RKO (cell line): ENCODE measurements at places on chromosomes 7 and 10.

DNA sequence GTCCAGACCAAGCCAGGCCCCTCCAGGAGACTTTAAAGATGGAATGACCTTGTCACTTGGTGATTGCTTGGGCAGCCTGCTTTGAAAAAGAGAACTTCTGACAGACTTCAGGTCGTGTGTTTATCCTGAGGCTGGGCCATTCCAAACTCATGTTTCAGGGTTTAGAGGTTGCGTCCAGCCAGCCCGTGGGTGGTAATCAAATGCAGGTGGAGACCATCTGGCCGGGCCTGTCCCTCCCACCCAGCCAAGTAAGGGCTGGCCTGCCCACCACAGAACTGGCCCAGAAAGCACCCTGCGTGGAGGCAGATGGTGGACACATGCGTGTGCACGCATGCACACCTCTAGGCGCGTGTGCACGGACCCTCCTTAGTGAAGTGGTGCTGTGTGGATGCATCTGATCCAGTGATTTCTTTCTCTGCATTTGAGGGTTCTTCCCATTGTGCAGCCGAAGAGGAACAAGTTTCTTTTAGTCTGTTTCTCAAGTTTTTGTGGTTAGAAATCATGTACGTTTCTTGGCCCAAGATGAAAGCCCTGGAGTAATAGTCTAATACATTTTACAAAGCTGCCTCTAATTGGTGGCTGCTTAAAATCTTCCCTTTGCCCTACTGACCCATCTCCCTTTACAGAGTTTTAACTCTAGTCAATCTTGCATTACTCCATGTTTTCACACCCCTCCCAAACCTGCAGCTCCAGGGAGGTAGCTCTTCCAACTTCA, 43.0 kb downstream of the SUFU start:
- no peak for DNase-seq

- no peak for DNase-seq
Measured at GRCh38 chr10:106917452-106918055, 247.0 kb downstream of the SORCS1 start.

DNA sequence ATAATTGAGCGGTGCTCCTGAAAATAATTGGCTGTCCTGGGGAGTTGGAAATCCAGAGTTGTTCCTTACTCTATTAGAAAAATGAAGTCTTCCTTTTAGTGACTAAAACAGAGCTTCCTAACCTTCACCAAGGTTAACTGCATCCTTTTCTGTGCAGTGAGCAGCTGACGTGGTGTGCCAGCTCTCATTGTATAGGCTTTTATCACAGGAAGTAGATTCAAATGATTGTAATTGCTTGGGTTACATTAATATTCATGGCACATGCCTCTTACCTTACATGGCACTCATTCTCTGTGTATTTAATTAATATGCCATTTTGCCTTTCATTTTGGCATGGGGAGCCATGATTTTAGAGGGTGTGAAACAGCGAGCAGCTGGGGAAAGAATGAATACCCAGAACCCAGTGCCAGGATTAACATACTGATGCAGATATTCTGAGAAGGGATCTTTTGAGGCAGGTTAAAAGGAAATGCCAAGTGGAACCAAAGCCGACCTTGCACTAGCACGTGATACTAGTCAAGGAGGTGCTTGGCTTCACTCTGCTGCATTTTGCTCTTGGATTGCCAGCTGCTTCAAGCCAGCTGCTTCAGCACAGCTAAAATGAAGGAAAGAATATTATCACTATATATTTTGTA, 115.3 kb downstream of the ST7 start:
- DNase-seq: no peak

DNA sequence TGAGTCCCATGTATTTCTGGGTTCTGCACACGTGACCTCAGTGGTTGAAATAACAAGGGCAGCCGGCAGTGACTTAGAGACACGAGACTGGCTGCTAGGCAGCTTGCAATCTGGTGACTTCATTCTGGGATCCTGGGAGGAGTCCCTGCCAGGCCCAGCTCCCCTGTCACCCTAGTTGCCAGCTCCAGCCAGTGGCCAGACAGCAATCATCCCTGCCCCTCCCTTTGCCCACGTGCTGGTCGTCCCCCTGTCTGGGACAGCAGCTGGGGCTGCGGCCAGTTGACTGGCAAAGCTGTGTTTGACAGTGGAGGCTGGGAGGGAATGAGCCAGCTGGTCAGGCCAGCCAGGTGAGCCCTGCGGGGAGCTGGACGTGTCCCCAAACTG, 30.0 kb downstream of the ADGRA1 start:
- no peak for DNase-seq

- DNase-seq: no peak
Measured at GRCh38 chr7:108044345-108044744, 41.4 kb upstream of the LAMB1 start.

DNA sequence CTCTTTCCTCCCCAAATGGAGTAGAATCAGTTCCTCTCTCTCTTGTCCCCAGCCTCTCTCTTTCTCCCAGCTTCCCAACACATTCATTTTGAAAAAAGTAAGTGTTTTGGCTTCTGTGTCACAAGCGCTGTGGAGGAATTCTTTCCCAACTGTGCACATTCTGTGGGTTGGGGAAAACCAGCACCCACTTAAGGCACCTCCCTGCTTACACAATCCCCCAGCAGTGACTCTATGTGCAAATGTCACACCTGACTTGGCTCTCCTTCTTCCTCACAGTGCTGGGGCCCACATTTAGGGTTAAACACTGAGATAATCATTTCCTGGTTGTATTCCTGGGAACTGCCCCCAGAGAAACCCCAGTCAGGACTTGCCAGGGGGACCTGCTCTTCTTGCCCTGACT, 358.1 kb upstream of the ZNF32 start:
- DNase-seq: no peak

GRCh38 chr7:81608748-81609382, 161.0 kb downstream of the HGF start:
- DNase-seq: peak; percentile 94

GRCh38 chr7:7002418-7003062, 176.5 kb upstream of the CCZ1B start:
- DNase-seq: no peak

- no peak for DNase-seq
Measured at GRCh38 chr10:48931188-48931587, 8.5 kb downstream of the LRRC18 start.

DNA sequence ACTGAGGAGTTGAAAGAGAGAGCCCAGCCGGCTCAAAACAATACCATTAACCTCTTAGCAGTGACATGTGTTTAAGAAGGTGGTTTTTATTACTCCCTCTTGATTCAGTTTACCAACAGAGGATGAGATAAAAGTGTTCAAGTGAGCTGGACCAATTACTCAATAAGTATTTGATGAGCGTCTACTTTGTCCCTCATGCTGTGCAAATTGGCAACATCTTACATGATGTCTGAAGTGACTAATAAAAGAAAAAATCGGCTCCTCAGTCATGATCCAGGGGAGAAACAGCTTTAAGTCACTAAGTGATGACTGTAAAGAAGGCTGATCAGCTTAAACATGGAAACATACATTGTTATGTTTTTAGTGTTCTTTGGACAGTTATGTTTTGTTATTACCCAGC, 7.8 kb downstream of the WNT16 start:
- peak; percentile 38 for DNase-seq

DNA sequence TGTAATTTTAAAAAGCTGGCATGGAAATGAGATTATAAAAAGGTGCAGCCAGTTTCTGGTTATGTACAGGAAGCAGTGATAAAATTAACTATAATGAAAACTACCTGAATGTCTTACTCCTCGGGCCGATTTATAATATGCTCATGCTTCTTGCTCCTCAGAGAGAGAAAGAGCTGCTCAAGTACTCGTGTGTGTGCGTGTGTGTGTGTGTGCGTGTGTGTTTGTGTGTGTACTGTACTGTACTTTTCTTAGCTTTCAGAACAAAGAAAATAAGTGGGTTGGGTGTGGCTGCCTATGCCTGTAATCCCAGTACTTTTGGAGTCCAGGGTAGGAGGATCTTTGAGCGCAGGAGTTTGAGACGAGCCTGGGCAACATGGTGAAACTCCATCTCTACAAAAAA, 96.6 kb upstream of the NMT2 start:
- no peak for DNase-seq

DNA sequence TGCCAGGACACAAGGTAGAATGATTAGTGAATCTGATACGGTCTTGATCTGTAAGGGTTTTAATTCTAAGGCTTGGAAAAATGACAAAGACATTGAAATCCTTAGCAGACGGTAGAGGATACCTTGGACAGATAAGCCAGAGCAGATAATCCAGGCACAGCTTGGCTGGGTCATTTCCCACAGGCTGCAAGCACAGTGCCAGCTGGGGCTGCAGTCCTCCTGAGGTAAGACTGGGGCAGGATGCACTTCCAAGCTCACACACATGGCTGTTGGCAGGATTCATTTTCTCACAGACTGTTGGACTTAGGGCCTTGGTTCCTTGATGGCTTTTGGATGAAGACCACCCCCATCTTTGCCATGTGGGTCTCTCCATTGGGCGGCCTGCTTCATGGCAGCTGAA, 63.2 kb upstream of the BMPER start:
- DNase-seq: no peak

- DNase-seq: peak; percentile 69
Measured at GRCh38 chr10:31760674-31761081, 168.0 kb downstream of the ARHGAP12 start.

DNA sequence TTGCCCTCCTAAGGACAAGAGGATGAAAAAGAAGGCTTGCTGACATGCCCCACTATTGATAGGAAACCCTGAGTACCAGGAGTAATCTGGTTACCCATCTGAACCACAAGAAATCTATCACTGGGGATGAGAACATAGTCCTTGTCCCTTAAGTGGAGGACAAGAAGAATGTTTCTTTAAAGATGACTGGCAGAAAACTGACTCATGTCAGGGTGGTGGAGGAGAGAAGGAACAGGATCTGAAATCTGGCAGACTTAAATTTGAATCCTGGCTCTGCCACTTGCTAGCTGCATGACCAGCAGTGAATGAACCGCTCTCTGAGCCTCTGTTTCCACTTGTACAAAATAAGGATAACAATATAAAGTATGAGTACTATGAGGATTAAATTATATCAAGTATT, 38.9 kb upstream of the XPNPEP1 start:
- no peak for DNase-seq

DNA sequence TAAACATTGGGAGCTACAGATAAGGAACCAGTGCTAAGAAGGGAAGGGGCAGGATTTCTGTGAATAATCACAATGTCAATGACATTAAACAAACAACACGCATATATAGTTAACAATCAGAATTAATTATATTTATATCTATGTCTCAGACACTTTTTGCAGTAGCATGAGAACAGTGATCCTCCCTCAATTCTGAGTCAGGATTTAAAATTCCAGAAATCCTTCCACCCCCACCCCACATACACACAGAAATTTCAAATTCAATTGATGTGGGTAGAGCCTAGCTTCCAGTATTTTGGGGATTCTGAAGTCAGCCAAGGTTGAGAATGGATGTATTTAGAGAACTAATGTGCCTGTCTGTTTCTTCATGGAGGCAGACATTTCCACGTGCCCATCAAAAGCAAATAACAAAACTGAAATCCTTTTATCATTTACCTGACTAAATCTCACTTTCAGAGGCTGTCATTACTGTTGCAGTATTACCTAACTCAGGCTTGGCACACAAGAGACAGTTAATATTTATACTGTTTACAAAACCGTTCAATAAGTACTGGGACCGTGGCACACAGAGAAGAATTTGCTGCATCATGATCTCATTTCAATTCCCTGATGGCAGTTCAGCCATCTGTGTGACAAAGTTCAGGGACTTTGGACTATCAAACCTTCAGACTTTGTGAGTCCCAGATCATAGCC, 116.6 kb upstream of the PALS2 start:
- DNase-seq: no peak

DNA sequence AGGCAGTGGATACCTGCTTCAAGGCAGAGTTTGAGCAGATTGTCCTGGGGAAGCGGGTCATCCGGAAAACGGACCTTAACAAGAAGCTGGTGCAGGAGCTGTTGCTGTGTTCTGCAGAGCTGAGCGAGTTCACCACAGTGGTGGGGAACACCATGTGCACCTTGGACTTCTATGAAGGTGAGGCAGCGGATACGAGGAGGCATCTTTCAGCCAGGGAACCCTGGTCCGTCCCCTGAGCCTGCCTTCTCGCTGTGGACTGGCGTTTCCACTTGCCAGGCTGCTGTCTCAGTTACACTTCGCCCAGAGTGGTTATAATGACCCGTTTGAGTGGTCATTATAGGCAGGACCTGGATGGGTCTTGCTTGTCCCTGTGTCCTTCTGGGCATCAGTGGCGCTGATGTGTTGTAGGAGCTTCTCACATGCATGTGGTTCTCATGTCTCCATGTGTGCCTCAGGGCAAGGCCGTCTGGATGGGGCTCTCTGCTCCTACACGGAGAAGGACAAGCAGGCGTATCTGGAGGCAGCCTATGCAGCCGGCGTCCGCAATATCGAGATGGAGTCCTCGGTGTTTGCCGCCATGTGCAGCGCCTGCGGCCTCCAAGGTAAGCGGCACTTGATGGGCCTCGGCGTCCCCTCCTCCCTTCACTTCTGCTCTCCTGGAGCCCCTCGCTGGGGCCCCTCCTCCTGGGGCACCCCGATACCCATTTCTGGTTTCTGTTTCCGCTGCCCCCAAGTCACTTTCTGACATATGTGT, 18.0 kb downstream of the UPP1 start:
- no peak for DNase-seq
